Nephron progenitor cell (in vitro differentiated cells): ENCODE measurements at places on chromosomes 3 and 15.

DNA sequence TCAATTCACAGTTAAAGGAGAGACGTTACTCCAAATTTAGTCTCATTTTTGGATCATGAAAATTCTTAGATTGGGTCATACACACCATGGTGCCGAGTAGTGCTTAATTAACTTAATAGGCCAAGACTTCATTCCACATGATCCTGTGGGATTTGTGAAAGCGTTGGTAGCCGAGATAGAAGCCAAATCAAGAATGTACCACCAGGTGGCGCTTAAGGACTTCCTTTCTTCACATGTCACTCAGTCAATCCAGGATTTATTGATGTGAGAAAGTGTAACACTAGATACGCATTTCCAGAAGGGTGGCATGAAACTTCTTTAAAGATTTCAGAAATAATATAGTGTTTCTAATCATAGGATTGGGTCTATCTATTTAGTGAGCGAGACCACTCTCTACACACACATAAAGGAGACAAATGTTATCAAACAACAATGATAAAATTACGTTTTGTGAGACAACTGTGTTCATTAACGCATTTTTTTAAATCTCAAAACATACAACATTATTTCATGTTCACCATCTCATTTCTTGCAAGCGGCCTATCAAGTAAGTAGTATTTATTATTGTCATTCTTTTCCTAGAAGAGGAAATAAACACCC is 436.1 kb downstream of the CHL1 start:
- DNase-seq = peak; percentile 75

- DNase-seq = no peak
These were observed 66.9 kb upstream of the CADM2 start for GRCh38 chr3:84891851-84892250.

- no peak for DNase-seq
These were observed 779 bp downstream of the GRIP2 start for GRCh38 chr3:14539384-14539741.

DNA sequence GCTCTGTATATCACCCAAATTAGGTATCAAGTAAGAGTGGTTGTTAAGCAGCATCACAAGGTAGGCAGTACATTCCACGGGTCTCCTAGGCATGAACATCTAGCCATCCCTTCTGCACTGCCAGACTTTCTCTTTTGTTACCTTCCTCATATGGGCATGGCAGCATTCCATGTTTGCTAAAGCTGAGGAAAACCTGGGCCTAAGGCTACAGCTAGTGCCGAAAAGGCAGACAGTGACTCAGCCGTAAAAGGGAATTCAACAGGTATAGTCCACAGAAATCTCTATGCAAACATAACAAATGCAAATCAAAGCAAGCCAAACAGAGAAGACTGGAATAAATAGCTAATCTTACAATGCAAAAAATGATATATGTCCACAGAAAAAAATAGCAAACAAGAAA is 645.4 kb downstream of the ZBBX start:
- DNase-seq = no peak

GRCh38 chr3:181564222-181564621 is 147.5 kb upstream of the SOX2 start:
- no peak for DNase-seq

DNA sequence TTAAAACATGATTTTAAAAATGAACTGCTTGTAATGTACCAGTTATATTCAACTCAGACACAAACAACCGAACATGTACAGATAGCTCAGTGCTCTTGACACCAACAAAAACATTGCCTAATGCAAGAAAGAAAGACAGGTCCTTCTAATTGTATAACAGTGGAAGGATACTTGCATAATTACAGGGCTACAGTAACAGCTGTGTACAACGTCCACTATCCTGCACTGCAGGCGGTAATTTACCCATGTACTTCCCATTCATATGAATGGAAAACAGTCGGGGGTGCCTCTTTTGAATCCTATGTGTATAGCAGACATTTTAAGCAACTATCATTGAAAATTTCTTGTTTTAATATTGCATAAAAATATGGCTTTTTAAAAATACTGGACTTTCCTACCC is 41.1 kb upstream of the PLSCR5 start:
- no peak for DNase-seq
